Activated CD8-positive, alpha-beta T cell treated with anti-CD3 and anti-CD28 coated beads, Interleukin-2, amount 10 ng/mL, durations not matched to agents 7 days and 5 days (primary cell): ENCODE measurements at places on chromosomes 5 and 9. TPM values are rescaled to one million over a fixed set of nuclear protein-coding genes. Genes with fewer than 3 reads are reported as not detected.

GRCh38 chr5:103860327-103860726 is 297.7 kb upstream of the NUDT12 start:
- no peak for DNase-seq

GRCh38 chr9:130332384-130332926 is 66.9 kb downstream of the HMCN2 start:
- no peak for DNase-seq

Gene TAF11L4
- total RNA-seq = not detected

DNA sequence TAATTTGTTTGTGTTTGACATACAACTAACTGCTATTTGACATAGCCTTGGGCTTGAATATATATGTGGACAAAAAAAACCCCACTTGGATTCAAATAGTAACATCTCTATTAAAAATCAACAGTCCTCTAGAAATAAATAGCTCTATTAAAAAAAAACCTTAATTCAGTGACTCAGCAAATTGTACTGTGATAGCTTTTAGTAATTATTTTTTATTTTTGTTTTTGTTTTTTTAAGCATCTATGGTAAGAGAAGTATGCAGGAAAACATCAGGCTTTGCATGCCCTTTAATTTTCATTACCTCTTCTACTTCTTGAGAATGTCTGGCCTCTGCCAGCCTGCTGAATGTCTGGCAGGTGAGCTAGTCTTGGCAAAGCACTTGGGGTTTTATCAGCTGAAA is 300.7 kb downstream of the NPR3 start:
- no peak for DNase-seq

- DNase-seq = no peak
Observed at GRCh38 chr9:124499216-124499615, 8.0 kb downstream of the NR5A1 start.

- no peak for DNase-seq
Observed at GRCh38 chr5:72276219-72276752, 43.8 kb downstream of the MRPS27 start.

GRCh38 chr9:78479441-78479840 is 182.5 kb downstream of the PSAT1 start:
- no peak for DNase-seq
